ENCODE measurements at places on chromosomes 16 and 17.

DNA sequence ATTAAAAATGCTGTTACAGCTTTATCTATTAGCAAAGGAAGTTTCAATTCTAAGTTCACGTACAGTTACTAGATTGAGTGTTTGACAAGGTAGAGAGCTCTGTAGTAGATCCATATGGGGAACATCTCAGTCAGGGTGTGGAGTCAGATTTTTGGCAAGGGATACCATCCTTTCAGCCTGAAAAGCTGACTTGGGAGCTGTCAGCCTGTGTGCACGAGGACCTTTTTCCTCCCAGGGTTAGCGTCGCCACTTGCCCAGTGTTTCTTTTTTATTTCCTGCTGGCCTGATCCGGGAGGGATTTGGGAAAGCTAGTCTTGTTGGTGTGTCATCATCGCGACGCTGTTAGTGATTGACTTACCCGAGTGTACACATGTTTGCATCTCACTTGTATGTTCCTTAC, 29.5 kb downstream of the WWOX start:
- DNase-seq: no peak

DNA sequence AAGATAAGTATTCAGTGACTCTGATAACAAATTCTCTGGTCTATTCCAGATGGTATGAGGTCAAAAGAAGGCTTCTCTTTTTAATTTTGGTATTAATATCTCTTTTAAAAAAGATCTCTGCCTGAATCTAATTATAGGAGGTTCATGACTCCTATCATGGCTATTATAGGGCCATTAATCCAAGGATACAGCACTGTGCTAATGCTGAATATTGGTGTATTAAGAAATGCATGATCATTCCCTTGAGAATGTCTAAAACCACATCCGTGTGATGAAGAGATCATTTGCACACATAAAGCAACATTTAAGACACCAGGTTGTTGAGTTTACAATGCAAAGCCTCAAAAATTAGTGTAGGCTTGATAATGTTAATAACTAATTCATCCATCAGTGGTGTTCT, 160.4 kb upstream of the MON1B start:
- DNase-seq: no peak

DNA sequence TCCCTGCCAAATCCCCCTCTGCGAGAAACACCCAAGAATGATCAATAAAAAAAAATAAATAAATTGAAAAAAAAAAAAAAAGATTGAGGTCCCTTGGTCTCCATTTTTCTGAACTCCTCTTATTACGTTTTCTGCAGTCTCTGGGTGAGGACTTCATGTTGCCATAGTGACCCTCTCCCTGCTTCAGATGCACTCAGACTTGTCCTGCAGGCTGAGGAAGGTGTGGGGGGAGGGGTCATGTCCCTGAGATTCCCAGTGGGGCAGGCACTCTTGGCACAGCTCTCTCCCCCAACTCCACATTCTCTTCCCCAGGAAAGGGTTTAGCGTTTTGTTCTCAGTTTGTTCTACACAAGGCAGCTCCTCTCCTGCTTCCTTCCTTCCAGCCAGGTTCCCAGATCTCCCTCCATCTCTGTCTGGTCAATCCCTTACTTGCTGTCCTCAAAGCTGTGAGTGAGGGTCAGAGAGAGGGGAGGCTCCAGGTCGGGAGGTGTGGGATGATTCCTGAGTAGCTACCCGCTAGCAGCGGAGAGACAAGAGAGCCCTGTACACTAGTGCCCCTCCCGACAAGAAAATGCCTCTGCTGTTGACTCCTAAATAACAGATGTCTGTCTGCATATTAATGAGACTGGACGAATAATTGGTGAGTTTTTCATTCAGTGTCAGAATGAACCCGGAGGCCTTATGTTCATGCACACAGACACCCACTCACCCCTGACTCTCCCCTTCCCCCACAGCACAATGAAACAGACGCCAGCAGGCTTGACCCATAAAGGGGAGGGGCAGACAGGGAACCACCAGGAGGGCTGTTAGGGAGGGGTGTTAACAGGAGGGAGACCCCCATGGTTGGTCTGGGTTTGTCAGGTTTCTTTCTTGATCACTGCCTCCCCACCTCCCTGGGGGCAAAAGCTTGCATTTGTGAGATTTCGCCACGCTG, 9.2 kb downstream of the RND2 start:
- no peak for DNase-seq

GRCh38 chr16:6481894-6482293, 850.8 kb upstream of the RBFOX1 start:
- no peak for DNase-seq

- peak; percentile 49 for DNase-seq
Observed at GRCh38 chr17:64200080-64201032, 62.7 kb downstream of the TEX2 start.

DNA sequence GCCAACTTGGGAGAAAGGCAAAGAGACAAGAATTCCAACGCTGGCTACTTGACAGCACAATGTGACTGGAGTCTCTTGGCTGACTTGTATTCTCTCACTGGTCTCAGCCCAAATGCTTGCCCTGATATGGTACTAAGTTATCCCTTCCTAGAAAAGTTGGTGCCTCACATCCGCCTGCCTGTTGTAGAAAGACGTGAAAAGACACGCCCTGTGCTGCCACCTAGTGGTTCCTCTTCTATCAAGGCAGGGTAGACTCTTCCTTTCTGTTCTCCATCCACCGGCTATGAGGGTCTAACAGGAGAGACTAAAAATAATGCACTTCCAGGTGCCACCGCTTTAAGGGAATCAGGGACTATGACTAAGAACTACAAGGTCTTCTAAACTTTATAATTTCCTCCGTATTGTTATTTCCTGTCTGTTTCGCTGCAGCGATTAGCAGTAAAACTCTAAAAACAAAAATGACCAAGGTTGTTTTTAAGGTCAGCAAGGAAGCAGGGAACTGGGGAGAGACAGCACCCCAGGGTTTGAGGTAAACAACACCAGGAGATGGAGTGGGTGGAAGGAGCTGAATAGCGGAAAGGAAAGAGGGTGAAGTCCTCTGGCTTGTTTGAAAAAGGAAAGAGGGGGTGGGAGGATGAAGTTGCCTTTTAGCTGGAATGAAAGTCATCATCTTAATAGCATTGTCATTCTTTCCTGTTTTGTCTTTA, 109.5 kb downstream of the YPEL2 start:
- DNase-seq: peak; percentile 95

- DNase-seq: no peak
Observed at GRCh38 chr17:44044071-44044470, 22.4 kb downstream of the LSM12 start.

GRCh38 chr16:1530883-1531637, 2.4 kb upstream of the TMEM204 start:
- DNase-seq: peak; percentile 42

DNA sequence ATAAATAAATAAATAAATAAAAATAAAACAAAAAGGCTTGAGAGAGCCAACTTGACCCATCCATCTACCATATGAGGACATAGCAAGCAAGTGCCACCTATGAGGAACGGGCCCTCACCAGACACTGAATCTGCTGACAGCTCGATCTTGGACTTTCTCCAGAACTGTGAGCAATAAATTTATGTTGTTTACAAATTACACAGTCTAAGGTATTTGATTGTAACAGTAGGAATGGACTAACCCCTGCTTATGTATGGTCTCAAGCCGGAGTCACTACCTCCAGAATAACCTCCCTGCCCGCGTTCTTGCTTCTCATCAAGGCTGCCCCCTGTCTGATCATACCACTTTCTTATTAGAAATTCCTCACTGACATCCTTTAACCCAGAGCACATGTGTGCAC, 9.9 kb downstream of the SLC5A11 start:
- DNase-seq: peak; percentile 34
